T-helper 2 cell treated with Interferon-gamma antibody and Interleukin-4, amounts not matched to agents 100 ng/mL and 5 ng/mL, for 36 hours (primary cell): ENCODE measurements at places on chromosomes 1 and 21. TPM values are rescaled to one million over a fixed set of nuclear protein-coding genes. Genes with fewer than 3 reads are reported as not detected.

Gene CTNNBIP1
- 10.2 and 11.0 TPM in 2 replicates for total RNA-seq

Gene KIFAP3
- 20.7 and 20.8 TPM in 2 replicates for total RNA-seq

Gene MACF1
- total RNA-seq: 396 and 424 TPM in 2 replicates

Gene KISS1
- total RNA-seq: not detected in 2 replicates

Gene WNT9A
- 0.09 and 0.25 TPM in 2 replicates for total RNA-seq

Gene KIAA1614
- 0.07 and 0.16 TPM in 2 replicates for total RNA-seq
